ENCODE measurements at places on chromosomes 1 and 21.

- DNase-seq, result no peak
Observed at GRCh38 chr1:228373004-228373680, 33.5 kb downstream of the TRIM11 start.

DNA sequence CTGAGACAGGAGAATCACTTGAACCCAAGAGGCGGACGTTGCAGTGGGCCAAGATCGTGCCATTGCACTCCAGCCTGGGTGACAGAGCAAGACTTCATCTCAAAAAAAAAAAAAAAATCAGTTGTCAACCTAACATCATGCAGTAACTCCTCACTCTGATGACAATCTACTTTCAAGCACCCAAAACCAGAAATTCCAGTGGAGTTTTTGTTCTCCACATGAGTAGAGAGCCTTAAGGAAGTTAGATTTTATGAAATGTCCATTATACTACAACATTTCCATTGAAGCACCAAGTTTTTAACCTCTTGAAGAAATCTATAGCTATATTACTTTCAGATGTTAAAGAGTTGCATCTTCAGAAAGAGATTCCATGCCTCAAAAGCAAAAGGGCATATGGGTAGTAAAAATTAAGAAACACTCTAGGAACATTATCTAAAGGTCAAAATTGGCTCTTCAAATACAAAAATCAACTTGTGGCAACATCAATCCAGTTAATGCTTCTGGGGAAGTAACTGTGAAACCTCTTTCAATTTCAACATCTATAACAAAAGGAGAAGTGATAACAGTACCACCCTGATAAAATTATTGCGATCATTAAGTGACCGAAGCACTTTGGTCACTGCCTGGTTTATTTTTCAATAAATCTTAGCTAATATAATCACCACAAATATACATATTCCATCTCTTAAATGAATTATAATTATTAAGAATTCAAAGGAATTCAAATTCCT, 7.7 kb downstream of the LPGAT1 start:
- no peak for DNase-seq

GRCh38 chr21:45875881-45876280, 105.7 kb upstream of the COL6A1 start:
- no peak for DNase-seq

DNA sequence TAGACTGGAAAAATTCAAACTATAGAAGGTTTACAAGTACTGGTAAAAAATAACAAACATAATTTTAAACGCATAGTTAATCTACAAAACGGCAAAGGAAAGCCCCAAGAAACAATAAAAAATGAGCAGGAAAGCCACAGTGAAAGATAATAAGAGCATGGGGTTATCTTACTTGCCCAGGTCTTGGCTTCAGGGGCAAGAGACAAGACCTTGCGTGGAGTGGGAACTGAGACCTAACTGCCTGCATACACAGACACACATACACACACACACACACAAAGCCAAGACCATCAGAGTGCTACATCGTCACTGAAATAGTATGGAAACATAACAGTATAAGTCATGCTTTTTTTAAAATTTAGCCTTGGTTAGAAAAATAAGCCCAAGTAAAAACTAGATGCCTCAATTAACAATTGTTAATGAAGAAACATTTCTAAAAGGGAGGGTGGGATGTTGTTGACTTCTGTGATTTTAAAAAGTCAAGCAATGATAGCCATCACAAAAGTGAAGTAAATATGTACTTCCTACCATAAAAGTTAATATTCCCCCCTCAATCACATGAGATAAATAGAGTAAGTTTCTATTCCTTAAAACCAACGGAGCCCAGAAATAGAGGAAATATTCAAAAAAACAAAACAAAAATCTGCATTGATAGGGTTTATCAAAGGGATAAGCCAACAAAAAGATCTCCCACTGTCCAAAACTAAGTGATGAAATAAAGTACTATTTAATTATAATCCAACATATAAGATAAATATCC, 29.4 kb upstream of the CRP start:
- DNase-seq, result no peak

GRCh38 chr21:41812679-41813078, 45.8 kb upstream of the RIPK4 start:
- DNase-seq, result no peak

DNA sequence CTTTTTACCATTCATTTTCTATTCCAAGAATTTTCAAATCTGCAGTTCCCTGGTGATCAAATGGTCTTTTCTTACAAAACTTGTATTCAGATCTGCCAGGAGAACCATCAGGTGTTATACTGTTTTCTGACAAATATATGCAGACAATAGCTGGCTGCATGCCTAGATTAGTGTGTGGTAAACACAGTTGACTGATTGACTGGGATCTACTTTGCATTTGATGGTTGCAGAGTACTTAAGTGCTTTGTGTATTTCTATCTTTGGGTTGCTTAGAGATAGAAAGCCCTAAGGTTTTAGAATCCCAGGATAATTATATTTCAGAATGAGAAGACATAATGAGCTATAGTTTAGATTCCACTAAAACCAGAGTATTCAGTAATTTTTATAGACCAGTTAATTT, 102.0 kb upstream of the CHODL start:
- no peak for DNase-seq

GRCh38 chr1:100927276-100927675, 31.4 kb downstream of the SLC30A7 start:
- DNase-seq, result peak; percentile 43

DNA sequence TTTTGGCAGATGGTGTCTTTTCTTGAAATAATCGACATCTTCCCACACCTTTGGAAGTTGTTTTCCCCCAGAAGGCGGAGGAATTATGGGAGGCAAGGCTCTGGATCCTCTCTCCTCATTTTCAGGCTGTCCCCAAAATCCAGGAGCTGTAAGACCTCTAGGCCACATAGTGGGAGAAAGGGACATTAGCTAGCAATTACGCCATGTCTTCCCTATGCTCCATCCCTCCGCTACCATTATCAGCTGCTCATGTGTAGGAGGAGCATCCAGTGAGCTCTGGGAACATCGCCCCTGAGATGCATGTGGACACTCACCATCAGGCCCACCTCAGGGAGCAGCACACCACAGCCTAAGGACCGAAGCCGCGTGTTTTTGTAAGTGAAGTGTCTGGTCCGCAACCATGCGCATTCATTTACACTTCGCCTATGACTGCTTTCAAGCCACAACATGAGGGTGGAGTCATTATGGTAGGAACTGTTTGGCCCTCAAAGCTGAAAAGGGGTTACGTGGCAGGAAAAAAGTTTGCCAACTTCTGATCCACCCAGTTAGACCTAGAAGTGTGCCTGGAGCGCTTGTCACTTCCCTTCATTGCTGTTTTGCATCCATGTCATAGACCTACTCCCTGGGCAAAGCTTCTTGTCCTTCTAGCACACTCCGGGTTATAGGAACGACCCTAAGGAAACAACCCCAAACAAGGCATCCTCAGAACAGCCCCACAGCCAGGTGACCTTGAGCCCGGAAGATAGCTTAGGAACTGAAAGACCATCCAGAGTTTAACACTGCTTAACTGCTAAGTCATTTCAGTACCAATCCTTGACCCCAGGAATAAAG, 85.5 kb downstream of the C1orf94 start:
- no peak for DNase-seq

DNA sequence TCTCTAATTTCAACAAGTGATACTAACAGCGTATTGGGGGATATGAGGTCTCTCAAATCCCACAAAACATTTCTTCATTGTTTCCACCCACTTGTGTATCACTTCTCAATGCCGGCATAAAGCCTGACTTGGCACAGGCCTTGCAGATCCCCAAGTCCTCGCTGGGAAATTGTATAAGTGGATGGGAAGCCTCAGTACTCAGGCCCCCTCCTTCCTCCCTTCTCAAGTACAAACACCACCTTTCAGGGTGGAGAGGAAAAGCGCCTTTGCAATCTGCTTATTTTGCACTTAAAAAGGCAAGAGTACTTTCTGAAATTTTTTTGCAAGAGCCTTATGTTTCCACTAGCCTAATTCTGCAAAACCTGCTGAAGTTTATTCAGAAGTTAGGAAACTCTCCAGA, 25.8 kb upstream of the KLHDC8A start:
- no peak for DNase-seq

GRCh38 chr1:10897321-10897980, 101.0 kb upstream of the CASZ1 start:
- DNase-seq, result no peak

DNA sequence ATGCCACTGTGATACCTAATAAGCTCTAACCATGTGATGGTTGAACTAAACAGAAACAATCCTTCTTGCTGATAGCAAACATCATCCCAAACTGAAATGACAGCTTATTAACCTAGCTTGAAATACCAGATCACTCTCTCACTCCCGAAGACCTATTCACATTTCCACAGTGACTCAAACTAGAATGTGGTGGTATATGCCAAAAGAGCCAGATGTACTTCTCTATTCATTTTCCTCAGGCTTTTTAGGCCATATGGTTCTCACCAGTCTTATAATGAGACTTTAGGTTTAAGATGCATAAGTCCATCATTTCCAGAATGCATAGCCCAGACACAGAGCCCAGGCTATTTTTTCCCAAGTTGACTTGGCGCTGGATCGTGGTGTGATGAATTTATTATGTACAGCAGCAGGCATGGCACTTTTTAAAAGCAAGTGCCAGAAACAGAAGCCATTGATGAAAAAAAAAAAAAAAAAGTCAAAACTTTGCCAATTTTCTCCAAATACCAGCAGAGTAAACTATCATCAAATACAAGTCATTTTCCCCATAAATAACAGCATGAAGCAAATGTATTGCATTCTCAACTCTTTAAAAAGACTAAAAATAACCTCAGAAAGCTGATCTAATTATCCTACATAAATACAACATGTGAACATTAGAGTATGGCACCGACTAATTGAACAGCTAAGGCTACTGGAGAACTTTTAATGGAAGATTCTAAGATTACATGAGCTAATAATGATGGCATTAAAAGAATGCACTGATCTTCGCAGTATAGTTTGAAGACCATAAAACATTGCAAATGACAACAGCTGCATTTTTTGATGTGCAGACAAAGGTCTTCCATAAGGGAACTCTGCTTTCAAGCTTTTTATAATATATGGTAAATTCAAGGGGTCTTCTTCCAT, 365.4 kb downstream of the LRRIQ3 start:
- no peak for DNase-seq

- DNase-seq, result no peak
Observed at GRCh38 chr1:245770156-245770555, 615.4 kb downstream of the KIF26B start.

All from T-helper 1 cell (primary cell).